ENCODE measurements at places on chromosomes 4 and X. TPM values are rescaled to one million over a fixed set of nuclear protein-coding genes. Genes with fewer than 3 reads are reported as not detected.
A peak's percentile ranks its signal among the peaks of the same experiment; 100 is the strongest.

DNA sequence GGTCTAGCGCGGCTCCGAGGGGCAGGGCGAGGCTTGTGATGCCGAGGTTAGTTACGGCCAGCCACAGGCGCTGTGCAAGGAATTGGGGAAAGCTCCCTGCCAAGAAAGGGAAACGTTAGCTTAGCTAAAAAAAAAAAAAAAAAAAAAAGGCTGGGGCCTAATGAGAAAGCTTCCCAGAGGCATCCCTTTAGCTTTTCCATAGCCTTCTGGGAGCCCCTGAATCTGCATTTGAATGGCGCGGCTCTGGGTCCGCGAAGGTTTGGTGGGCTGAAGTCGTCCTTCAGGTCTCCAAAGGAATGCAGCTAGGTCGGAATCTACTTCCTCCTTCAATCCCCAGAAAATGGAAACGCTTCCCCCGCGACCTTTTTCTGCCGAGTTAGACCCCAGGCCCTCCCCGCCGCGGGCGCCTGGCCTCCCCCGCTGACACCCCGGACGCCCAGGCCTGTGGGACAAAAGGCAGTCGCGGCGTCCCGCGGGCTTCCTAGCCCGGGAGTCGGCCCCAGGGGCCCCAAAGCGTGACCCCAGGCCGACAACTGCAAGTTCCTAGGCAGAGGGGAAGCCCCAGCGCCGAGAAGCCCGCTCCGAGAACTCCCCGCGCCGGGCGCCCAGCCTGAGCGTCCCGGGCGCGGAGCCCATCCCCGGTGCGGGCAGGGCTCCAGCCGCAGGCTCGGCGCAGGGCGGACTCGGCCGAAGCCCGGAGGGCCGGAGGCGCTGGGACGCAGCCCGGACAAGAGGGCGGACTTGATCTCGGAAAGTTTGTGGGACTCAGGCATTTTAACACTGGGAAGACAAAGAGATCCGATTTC, 605 bp upstream of the FAT1 start:
- no peak for DNase-seq

GRCh38 chr4:40789031-40789430, 39.3 kb downstream of the NSUN7 start:
- no peak for DNase-seq

GRCh38 chr4:152581536-152582160, 45.8 kb upstream of the FBXW7 start:
- DNase-seq: no peak

The UCHL1 gene
- 4.0 TPM for total RNA-seq

The FAM9B gene
- total RNA-seq: not detected

- DNase-seq: no peak
These were observed 37.6 kb downstream of the ZBTB49 start for GRCh38 chr4:4327652-4328121.

DNA sequence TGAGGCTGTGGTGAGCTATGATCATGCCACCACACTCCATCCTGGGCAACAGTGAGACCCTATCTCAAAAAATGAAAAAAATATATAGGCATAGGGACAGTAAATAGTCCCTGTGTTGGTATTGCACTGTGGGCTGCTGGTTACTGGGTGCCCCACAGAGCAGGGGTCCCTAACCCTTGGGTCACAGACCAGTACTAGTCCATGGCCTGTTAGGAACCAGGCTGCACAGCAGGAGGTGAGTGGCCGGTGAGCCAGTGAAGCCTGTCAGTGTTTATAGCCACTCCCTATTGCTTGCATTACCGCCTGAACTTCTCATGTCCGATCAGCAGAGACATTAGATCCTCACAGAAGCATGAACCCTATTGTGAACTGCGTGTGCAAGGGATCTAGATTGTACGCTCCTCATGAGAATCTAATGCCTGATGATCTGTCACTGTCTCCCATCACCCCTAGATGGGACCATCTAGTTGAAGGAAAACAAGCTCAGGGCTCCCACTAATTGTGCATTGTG, 106.5 kb downstream of the TNIP2 start:
- DNase-seq: no peak

DNA sequence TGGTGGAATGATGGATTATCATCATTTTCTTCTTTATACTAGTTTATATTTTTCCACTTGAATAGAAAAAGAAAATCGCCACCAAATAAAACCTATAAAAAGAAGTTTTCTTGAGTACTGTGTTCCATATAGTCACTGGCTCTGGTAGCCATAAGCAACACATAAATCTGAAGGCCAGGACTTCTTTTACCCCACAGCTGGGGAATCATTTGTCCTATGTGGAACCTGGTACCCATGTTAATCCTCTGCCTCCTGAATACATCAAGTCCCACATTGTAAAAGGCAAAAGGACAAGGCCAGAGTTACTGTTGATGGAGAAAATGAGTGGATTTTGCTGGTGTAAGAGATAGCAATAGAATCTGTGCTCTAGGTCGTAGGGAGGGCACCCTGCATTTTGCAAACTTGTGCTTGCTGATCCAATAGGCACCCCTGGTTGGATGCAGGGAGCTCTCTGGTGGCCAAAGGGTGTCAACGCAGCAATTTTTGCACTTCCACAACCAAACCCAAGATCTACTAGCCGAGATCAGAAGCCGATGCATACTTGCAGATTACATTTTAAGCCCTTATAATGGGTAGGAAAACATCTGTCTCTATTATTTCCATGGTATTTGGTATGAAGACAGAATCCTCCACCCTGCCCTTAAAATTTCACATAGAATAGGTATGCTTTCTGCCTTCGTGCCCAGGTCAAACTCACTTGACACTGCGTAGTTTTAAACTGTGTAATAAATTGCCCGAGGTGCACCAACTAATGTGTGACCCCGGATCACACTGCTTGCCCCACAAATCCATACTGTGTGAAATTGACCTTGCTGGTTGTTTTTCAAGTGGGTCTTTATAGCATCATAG, 146.2 kb upstream of the SCML1 start:
- DNase-seq: peak; percentile 14

GRCh38 chr4:94216394-94216793, 8.7 kb downstream of the SMARCAD1 start:
- no peak for DNase-seq

DNA sequence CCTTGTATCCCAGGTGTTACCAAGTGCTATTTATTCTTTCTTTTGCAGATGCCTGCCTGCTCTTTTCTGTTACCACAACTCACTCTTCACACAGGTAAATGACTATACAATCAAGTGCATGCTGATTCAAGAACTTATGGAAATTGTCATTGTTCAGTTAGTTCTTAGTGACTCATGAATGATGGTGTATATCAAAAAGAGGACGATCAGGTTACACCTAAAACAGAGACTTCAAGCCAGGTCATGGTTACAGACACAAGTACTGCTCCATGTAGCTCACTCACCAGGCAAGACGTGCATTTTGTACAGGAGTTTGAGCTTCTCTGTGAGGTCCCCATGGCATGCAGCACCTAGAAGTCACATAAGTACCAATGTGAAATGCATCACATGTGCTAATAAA, 59.3 kb upstream of the UCP1 start:
- no peak for DNase-seq

DNA sequence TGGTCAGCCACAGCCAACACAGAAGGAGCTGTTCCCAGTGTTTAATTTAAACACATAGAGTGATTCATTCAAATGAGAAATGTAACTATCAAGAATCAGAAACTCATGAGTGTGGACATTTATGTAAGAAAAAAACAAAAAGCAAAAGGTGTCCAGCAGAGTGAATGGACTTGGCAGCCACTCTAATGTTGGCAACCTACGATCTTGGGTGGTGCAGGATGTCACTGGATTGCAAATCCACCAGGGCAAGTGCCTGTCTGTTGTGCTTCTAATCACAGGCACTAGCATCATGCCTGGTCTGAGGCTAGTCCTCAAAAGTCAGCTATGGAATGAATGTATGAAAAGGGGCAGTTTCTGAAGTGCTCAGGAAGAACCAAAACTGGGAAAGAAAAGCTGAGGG, 277.7 kb upstream of the CLNK start:
- DNase-seq: no peak

The FGF2 gene
- total RNA-seq: 4.2 TPM

DNA sequence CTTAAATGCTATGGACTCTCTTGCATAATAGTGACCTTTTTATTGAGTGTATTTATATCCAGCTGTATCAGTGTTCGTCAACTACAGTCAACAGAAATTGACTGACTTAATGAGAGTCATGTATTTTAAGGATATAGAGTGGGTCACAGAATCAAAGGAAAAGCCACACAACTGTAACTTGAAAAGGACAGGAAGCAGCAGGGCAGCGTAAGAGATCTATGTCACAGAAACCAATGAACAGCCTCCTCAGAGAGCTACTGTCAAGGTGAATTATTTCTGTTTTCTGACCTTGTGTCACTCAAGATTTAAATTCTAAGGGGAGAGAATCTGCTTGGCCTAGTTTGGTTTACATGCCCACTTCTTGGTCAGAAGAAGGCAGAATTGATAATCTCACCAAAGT, 94.1 kb upstream of the FRAS1 start:
- no peak for DNase-seq

GRCh38 chr4:186698028-186698427, 25.6 kb downstream of the FAT1 start:
- no peak for DNase-seq

GRCh38 chr4:165537028-165537648, 158.3 kb downstream of the CPE start:
- DNase-seq: no peak

The DCAF12L2 gene
- not detected for total RNA-seq

GRCh38 chr4:26719954-26720552, 136.2 kb downstream of the TBC1D19 start:
- no peak for DNase-seq

DNA sequence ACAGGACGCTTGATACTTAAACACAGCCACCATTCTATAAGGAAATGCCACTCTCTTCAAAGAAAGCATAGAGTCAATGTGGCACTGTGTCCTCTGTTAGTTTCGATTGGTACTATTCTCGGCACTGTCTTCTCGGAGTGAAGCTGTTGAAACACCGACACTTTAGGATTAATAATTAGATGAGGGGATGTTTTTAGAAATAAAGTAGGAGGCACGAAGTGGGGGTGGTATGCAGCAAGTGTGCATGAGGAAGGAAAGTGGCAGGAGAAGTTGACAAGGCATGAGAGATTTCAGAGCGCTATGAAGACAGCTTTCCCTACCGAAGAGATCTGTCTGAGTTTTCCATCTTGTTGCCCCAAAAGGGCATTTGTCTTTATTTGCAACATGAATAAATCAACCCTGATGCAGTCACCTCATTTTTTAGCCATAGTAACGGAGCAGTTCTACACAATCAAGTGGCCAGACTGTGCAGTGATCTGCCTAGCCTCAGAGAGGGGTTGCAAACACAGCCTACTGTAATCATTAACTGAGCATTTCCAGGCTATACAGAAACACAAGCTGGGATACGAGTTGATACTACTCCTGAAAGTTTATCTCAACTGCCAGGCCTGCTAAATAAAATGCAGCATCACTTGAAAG, 8.3 kb downstream of the GPRIN3 start:
- no peak for DNase-seq

The BTC gene
- not detected for total RNA-seq

GRCh38 chrX:134171661-134172587, 65.1 kb upstream of the CCDC160 start:
- peak; percentile 59 for DNase-seq

The ARL9 gene
- not detected for total RNA-seq

DNA sequence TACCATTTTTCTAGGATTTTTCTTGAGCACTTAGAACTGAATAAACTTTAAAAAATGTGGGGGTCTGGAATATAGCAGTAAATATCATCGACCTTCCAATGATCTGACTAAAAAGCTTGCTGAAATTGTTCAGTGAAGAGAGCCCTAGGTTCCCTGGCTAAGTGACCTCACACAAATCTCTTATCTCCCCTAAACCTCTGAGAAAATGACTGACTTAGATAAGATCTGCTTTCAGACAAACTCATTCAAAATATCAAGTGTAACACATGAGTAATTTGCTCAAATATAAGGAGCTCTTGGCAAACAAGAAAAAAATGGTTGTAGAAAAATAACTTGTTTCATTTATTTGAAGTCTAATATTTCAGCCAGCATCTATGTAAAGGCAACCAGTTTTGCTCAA, 441.7 kb upstream of the SLIT2 start:
- no peak for DNase-seq

- no peak for DNase-seq
These were observed 1.3 kb upstream of the SEPSECS start for GRCh38 chr4:25161593-25161950.

The AMOT gene
- 2.3 TPM for total RNA-seq

The COL25A1 gene
- not detected for total RNA-seq

DNA sequence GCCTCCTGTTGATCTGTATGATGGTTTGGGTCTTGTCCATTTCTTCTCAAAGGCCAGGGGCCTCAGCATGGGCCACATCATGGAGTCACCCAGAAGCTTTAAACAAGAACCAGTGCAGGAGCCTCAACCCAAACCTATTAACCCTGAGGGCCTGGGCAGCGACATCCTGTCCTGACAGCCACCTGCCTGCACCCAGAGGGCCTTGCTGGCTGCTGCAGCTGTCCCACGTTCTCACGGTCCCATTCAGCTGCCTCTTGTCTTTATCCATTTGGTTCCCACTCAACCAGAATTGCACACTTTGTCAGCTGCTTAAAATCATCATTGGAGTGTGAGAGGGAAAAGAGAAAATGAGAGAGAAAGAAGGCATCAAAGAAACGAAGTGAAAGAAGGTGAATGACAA, 21.6 kb downstream of the C4orf50 start:
- DNase-seq: no peak

The SLC26A1 gene
- total RNA-seq: not detected

The HS3ST1 gene
- total RNA-seq: not detected

- no peak for DNase-seq
These were observed 242.9 kb downstream of the ARHGAP24 start for GRCh38 chr4:85717847-85718246.

DNA sequence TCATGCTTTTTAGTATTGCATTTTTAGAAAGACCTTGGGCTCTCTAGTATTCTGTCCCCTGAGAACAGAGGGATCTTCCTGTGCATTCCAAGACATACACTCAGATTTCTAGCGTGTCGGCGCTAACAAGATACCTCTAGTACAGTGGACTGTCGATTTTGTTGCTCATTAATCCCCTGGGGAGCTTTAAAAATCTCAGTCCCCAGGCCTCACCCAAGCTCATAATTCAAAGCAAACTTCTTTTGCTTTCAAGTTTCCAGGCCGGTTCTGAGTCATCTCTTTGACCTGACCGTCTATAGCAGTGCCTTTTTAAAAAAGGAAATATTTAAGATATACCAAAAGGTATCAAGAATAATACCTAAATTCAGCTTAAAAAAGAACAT, 137.0 kb downstream of the AMMECR1 start:
- no peak for DNase-seq

GRCh38 chr4:74047152-74047551, 8.7 kb upstream of the CXCL3 start:
- DNase-seq: no peak

The EGFL6 gene
- total RNA-seq: 0.93 TPM

DNA sequence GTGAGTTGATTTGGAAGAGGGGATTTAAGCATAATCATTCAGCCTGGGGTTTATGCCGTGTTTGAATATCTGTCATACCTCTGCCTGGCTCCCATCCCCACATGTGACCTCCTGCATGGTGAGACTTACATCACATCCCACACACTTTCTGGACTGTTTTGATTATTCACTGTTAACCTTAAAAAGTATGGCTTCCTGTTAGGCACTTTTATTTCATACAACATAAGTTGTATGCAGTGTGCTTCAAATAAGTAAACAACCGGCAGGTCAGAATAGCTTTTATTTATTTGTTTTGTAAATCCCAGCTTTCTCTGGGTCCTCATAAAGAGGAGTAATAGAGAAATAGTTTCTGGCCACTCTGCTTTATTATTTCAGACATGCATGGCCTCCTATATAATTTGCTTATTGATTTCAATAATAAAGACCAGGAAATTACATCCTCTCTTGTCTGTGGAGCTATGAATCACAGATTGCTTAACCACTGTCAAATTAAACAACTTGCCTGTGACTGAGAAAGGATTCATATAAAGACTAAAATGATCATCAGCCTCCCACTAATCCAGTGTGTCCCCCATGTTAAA, 376.8 kb upstream of the ZFP42 start:
- no peak for DNase-seq

The FAM9C gene
- total RNA-seq: 0.41 TPM

The SOWAHD gene
- not detected for total RNA-seq

Measured in activated naive CD4-positive, alpha-beta T cell treated with anti-CD3 and anti-CD28 coated beads, Interleukin-2, amount 50 U/mL, for 72 hours (primary cell).